ENCODE measurements at places on chromosomes 11 and 22.
A peak's percentile ranks its signal among the peaks of the same experiment; 100 is the strongest.

DNA sequence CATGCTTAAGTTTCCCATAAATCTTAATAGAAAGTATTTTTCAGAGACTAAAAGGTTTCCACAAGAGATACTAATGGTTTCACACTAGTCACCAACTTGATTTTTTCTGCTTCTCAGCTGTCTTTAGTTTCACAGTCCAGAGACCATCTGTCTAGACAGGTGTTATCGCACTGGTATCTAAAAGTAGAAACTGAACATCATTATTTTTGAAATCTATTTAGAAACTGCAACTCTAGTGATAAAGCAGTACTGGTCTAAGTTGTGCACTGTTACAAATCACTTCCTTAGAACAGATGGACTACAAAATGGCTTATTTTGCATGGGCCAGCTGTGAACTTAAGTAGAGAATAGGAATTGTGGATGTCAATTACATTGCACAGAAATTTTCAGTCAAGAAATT, 78.0 kb downstream of the CNTN5 start:
- peak; percentile 6 for DNase-seq

- no peak for DNase-seq
These were observed 122.6 kb downstream of the ABTB2 start for GRCh38 chr11:34235189-34235588.

- DNase-seq, result no peak
These were observed 296.5 kb downstream of the KIRREL3 start for GRCh38 chr11:126704096-126704495.

DNA sequence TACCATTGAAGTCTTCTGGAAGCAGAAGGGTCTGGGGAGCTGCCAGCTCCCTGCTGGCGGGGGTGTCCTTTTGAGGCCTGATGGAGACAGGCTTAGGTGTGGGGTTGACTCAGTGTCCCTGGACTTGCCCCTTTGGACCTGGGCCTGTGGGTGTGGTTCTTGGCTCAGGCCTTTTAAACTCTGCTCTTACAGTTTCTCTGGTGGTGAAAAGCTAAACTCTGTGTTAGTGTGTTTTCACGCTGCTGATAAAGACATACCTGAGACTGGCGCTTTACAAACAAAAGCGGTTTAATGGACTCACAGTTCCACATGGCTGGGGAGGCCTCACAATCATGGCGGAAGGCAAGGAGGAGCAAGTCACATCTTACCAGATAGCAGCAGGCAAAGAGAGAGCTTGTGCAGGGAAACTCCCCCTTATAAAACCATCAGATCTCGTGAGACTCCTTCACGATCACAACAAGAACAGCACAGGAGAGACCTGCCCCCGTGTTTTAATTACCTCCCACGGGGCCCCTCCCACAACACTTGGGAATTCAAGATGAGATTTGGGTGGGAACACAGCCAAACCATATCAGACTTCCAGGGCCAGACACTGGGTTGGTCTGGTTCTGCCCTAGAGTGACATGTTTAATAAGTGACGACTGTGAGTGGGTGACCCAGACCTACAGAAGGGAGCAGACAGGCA, 26.5 kb downstream of the GRAMD4 start:
- no peak for DNase-seq

DNA sequence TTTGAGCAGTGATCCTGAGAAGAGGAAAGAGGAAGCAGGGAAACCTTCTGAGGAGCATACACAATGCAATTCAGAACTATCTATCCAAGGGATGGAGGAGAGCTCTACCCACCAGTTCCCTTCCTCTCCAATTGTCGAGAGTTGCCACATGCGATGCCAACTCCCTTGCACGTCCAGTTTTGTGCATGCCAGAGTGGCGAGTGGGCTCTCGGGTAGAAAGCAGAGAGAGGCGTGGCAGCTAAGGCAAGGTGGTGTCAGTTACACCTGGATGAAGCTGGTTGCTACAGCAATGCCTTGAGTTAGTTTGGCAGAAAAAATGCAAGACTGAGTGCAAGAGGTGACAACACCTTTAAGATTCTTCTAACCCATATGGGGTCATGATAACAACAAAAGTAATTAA, 420.4 kb upstream of the CCDC90B start:
- no peak for DNase-seq

DNA sequence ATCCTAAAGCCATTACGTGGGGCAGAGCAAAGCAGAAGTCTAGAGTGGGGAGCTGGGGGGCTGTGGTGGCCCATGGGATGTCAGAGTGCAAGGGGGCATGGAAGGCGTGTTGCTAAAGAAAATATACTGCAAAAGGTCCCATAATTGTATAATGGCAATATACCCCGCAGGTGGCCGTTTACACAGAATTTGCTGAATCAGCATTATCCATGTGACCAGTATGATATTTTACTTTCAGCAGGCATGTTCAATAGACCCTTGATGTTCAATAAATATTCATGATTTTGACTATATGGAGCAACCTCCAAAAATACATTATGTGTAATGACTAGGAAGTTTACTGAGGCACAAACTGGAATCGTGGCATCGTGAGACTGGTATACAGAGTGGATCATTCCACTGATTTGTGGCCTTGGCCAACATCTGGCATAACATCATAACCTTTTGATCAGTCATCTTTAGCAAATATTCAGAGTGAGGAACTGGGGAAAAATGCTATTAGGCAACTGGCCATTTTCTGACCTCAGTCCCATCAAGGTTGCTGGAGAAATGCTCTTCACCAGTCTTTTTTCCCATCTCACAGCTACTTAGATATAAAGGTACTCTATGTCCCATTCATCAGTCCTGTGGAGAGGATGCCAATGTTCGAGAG, 29.3 kb upstream of the PPP2R1B start:
- no peak for DNase-seq

DNA sequence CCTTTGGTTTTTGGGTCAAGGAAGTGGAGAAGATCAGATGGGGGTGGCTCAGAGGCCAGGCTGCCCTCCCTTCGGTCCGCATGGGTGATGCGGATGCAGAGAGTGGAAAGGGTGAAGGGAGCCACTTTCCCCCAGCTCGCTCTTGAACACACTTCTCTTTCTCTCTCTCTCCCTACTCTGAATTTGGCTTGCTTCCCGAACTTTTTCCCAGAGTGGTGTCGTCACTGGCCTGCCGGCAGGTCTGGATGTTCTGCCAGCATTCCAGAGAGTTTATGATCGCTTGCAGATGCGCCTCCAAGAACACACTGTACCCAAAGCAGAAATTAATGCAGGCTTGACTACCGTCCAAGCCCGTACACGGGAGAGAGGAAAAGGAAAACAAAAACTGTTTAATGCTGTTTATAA, 103.2 kb downstream of the ZBTB16 start:
- DNase-seq, result no peak

GRCh38 chr11:78841456-78842060, 266.9 kb upstream of the NARS2 start:
- DNase-seq, result no peak

GRCh38 chr22:50529897-50530579, at the start of gene TYMP:
Gene TYMP (minus strand): TSS chr22:50530012. CDS start chr22:50529709, 303 bp downstream.
- peak; percentile 85 for DNase-seq

GRCh38 chr11:35165423-35166368, 26.7 kb downstream of the CD44 start:
- DNase-seq, result peak; percentile 77

DNA sequence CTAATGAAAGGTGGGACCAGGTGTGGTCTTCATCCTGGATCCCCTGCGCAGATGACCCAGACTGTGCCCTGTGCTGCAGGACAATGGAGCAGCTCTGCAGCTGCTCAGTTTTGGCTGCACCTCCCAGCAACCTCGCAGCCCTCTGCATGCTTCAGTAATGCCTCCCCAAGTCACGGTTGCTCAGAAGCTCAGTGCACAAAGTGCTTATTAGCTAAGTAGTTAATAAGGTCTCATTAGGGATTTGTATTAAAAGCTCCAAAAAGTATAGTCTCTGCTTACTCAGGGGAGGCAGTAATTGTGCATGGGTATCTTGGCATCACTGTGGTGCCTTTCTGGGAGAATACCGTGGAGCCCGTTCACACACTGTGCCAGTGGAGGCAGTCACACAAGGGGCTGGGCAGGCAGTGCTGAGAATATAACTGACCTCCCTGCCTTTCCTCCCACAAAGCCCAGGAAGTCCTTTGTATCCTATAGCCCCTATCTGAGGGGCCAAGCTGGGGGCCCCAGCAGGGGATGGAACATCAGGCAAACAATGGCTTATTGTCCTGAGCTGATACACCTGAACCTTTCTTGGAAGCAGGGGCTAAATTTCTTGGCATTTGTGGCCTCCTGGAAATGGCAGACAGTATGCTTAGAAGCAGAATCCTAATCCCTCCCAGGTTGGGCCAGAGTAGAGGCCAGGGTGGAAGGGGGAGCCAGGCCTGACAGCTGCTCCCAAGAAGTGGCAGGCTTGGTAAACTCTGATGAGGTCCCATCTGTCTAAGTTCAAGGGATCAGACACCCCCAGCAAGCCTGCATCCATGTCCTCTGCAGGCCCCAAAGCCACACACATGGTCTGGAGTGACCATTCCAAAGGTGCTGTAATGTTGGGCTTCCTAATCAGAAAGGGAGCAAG, 125.5 kb upstream of the PARVA start:
- no peak for DNase-seq

- no peak for DNase-seq
These were observed 19.4 kb upstream of the FBLN1 start for GRCh38 chr22:45483319-45483718.

- DNase-seq, result no peak
These were observed 691.1 kb downstream of the METTL15 start for GRCh38 chr11:28799316-28799715.

DNA sequence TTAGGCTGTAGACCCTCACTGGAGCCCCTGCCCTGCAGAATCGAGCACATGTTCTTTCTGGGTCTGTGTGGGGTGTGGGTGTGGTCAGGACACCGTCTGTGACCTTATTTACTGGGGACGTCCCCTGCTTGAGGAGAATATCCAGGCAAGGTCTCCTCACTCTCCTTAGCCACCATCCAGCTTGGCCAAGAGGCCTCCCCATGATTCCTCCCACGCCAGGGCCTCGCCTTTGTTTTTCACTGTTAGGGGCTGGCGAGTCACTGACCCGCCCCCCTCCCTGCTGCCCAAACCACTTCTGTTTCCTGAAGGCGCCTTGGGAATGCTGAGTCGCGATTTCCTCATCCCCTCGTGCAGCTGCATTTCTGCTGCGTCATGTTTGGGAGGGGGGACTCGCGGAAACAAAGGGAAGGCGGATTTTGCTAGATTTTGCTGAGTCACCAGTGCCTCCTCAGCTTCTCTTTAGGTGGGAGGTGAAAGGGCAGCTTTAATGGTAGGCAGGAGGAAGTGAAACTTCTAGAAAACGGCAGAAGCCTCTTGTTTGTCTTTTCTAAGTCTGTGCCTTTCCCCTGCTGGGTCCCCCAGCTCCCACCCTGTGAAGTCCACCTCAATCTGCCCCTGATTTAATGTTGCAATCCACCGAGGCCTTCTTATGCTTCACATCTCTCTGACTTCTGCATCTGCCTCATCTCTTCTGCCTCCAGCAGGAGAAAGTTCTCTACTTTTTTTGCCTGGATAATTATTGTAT, 4.0 kb upstream of the HMOX1 start:
- peak; percentile 81 for DNase-seq

GRCh38 chr11:64687204-64687603, 35.8 kb downstream of the NRXN2 start:
- DNase-seq, result no peak

DNA sequence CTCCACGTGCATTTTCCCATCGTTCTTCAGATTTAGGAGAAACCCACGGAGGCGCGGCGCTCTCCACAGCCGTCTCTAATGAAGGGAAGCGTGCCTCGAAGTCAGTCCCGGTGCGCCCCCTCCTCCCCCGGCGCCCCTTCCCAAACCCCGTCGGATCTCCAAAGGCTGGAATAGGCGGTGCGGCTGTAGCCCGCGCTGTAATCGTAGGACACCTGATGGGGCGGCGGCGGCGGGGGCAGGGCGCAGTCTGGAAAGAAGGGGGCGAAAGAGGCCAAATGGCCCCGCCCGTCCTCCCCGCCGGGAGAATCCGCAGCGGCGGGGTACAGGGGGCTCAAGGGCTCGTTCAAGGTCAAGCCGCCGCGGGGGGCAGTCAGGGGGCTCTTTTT, 1.3 kb downstream of the FAM181B start:
- no peak for DNase-seq

DNA sequence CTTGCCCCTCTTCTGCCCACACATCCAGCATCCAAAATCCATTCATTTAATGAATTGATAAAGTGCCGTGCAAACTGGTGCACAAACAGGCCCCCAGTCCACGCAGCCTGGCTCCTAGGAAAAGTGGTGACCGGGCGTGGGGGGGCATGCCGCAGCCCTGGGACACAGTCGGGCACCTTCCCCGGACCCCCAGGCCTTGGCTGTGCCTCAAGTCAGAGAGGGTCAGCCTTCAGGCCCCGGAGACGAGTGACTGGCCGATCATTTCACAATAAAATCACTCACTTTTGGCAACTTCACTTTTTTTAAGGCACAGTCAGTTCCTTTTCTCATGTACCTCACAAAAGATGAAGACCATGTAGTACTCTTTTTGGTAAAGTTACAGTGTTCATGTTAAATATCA, 8.0 kb downstream of the CDPF1 start:
- DNase-seq, result no peak

GRCh38 chr11:126997196-126997595, 3.4 kb downstream of the KIRREL3 start:
- DNase-seq, result no peak

DNA sequence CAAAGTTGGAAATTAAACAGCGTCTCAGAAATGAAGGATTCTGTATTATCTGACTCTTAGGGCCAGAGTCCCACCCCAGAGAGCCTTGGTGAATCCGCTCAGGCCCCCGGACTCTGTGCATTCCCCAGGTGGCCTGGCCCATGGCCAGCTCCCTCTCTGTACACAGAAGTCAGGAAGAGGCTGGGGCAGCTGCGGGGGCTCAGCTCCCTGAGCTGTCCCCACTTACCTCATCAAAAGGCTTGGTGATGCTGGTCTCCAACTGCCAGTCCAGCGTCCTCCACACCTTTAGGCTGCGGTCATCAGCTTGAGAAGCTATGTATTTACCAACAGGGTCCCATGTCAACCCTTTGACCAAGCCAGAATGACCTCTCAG, 35.0 kb downstream of the HIRA start:
- no peak for DNase-seq

DNA sequence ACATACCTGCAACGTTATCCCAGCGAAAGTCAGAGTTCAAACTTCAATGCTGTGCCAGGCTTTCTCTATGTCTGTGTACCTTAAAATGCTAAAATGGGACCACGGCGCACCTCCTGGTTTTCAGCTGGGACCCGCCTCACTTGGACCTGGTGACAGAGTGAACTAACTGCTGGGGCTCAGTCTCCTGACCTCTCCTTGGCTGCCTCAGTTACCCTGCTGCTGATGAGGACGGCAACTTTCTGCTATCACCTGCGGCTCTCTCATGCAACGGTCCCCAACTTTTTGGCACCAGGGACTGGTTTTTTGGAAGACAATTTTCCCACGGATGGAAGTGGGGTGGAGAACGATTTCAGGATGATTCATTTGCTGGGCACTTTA, 402.8 kb downstream of the BRD1 start:
- no peak for DNase-seq

DNA sequence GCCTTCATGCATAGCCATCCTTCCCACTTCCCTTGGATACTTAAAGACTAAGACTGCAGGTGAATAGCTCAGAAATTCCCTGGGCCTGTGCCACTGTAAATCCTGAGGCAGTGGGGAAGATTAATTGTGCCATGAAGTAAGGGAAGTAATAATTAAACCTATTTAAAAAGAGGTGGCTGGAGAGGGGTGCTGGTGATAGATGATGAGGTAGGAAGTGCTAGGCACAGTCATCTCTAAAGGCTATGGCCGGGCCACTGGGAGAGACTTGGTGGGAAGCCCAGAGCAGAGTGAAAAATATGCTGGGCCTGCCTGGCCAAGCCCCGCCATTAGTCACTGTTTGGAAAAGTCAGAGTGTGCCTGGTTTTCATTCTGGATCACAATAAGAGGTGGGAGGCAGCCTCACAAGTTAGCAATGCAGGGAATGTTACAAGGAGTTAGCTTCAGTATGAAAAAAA, 197.2 kb upstream of the PITPNB start:
- no peak for DNase-seq

GRCh38 chr11:22559416-22559815, 66.2 kb downstream of the FANCF start:
- no peak for DNase-seq
